ENCODE measurements at places on chromosomes 11 and 22.

GRCh38 chr22:32920032-32920628, 118.6 kb downstream of the TIMP3 start:
- DNase-seq: no peak

GRCh38 chr22:32706149-32706548, 95.4 kb upstream of the TIMP3 start:
- no peak for DNase-seq

- no peak for DNase-seq
Observed at GRCh38 chr22:35663371-35663770, 15.1 kb downstream of the APOL6 start.

DNA sequence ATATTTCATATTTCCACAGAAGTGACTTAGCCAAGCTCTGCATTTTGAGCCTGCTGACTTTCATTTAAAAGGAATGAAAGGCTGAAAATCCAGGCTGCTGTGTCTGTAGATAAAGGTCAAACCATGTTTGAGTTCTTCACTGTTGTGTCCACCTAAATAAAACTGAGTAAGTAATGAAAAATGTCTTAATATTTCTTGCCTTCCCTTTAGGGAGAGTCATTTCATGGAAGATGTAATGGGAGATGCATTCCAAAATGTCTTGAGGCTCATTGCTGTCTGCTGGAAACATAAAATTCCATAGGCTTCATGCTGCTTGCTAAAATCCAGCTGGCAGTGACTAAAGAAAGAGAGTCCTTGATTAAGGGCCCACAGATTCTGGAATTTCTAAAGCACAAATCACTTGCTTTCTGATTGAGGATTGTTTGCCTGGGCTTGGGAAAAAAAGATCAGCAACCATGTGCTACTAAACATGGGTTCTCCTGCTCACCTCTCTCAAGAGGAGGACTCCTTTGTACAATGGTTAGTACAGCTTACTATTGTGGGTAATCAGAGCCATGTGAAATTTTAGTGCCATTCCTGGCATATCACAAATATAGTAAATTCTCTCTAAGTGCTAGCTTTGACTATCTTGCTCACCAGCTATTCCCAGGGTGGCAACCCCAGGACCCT, 56.9 kb downstream of the PANX1 start:
- DNase-seq: no peak

GRCh38 chr22:19734163-19734562, 10.8 kb downstream of the GP1BB start:
- DNase-seq: no peak

- DNase-seq: no peak
Observed at GRCh38 chr22:38549101-38549894, 20.7 kb downstream of the DMC1 start.

DNA sequence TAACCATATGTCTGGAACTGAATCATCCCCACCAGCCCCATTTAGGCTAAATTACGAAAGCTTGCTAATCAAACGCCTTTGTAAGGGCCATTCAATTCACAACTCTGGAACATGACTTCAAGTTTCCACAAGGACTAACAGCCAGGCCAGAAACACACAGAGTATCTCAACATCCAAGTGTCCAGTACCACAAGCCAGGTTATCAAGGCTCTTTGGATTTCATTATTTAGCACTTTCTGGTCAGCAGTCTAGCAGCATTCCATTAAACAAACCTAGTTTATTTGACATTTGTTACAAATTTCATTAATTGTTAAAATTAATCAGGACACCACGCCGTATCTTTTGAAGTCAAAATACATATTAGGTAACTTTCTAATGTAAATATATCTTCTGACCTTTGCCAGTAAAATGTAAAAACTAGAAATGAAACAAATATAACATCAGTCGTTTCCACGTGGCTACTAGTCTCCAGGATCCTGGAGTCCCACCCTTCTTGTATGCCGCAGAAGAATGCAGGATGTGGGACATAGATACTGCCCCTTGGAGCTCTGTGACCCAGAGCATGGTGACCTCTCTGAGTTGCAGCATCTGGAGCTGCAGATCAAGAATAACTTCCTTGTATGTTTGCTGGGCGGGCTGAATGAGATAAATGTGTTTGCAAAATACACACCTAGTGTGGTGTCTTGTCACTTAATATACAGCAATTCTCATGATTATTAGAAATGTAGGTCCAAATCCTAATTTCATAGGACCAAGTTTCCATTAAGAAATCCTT, 64.7 kb downstream of the MPPED2 start:
- no peak for DNase-seq

DNA sequence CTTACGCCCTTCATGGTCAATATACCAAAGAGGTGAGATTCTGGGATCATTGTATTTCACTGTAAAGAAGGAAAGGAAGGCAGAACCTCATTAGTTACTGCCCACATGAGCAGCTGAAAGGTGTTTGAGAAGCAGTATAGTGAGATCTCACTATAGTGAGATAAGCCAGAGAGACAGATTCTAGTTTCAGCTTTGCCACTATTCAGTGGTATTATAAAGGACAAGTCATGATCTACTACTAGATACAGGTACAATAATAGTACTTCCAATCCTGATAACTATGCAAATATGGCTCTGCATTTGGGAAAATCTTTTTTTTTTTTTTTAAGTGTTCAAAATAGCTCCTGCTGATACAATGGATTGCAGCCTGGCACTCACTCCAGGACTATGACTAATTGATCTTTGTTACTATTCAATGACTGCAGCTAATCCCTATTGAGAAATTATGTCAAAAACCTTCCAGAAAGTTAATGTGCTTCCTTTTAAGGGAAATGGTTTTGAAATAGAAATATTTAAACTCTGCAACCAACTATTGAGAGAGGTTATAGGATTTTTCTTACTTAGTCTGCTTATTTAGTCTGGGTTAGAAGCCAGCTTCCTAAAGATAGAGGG, 8.3 kb upstream of the DLAT start:
- DNase-seq: no peak

- DNase-seq: no peak
Observed at GRCh38 chr11:1499261-1499890, 12.8 kb upstream of the MOB2 start.

- no peak for DNase-seq
Observed at GRCh38 chr11:20156876-20157613, 3.2 kb downstream of the DBX1 start.

- no peak for DNase-seq
Observed at GRCh38 chr22:45064313-45065278, 54.8 kb upstream of the PHF21B start.

GRCh38 chr22:40312050-40312449, 34.2 kb upstream of the ADSL start:
- no peak for DNase-seq

- no peak for DNase-seq
Observed at GRCh38 chr11:3382613-3383285, 3.8 kb upstream of the ZNF195 start.

- no peak for DNase-seq
Observed at GRCh38 chr11:1701091-1701807, 4.3 kb downstream of the KRTAP5-6 start.

- no peak for DNase-seq
Observed at GRCh38 chr22:32606181-32606580, 131.6 kb downstream of the FBXO7 start.

GRCh38 chr11:1889224-1889930, 2.3 kb downstream of the PRR33 start:
- DNase-seq: no peak

DNA sequence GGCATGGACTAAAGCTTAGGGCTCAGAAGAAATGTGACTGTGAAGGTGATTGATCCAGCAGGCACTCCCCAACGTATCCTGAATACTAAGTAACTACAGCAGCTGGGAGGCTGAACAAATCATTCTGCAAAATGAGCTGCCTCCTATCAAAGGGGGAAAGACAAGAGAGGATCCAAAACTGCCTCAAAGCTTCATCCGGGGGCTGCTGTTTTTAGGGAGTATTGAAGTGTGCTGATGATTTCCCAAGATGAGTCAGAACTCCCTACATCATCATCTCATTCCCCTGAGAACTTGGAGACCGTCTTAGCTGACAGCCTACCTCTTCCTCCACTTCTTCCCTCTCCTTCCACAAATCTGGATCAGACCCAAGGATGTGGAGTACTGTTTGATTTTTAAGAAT, 108.4 kb upstream of the GRAMD1B start:
- DNase-seq: no peak

- DNase-seq: no peak
Observed at GRCh38 chr11:59802639-59803176, 7.9 kb downstream of the MRPL16 start.

DNA sequence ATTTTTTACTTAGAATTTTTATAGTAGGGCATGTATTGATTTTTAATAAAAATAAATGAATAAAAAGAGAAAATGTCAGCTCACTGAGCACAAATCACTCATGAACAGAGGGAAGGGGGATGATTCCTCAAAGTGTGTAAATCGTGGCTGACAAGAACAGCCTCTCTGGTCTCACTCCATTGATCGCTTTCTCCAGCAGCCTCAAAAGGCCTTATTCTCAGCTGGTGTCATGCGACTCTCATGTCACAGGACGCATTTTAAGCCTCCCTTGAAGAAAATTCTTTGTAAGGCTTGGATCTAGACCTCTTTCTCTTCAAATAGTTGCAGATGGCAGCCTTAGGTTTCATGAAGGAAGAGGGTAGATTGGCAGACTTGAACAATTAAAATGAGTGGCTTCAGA, 33.9 kb upstream of the SLC5A12 start:
- no peak for DNase-seq

- DNase-seq: no peak
Observed at GRCh38 chr11:1997755-1998154, at the start of gene H19. Gene H19, minus strand, starts transcription at chr11:1997842.

GRCh38 chr11:66259956-66260355, 8.5 kb upstream of the RAB1B start:
- no peak for DNase-seq

GRCh38 chr11:72534371-72535193, 100.3 kb upstream of the CLPB start:
- no peak for DNase-seq

DNA sequence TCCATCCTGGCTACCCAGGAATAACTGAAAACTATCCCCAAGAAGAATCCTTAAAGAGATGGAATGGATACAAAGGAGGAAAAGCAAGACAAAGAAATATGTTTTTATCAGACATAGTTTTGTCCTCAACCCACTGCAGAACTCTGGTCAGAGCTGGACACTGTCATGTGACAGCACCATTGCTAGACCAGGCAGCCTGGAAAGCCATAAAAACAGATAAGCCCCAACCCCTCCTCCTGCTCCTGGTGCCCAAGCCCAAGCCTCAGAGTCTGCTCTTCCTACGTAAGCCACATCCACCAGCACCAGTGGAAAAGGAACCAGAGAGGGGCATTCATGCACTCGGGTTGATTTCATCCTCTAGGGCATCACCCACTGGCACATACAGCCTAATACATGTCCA, 116.9 kb downstream of the TRIM29 start:
- no peak for DNase-seq

DNA sequence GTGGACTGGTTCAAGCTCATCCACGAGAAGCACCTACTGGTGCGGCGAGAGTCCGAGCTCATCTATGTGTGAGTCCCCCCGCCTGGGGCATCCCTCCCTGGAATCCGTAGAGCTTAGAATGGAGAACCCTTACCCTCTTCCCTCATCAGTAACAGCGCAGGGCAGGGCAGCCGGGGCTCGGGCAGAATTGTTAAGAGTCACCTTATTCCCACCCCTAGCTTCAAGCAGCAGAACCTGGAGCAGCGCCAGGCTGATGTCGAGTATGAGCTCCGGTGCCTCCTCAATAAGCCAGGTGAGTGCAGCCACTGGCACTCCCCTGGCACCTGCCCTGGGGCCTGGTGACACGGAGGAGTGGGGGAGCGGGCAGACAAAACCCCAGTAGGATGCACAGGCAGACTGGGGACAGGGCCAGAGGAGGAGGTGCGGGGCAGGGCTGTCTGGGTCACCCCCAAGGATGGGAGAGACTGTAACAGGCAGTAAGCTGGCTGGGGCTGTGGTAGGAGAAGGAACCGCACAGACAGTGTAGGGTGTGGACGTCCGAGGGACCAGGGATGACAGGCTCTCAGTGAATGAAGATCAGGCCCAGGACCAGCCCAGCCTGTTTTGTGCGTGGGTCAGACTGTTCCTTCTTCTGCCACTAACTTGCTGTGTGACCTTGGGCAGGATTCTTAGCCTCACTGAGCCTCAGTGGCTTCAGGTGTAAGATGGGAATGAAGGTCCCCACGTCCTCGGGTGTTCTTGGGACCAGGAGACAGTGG, 20.4 kb downstream of the C22orf23 start:
- DNase-seq: no peak
